ENCODE measurements at places on chromosomes 1 and 21. TPM values are rescaled to one million over a fixed set of nuclear protein-coding genes. Genes with fewer than 3 reads are reported as not detected.

The C1orf35 gene
- 26.1 TPM for polyA plus RNA-seq

GRCh38 chr1:244273845-244274619 lies 177.7 kb downstream of the ADSS2 start:
- no peak for DNase-seq

- DNase-seq, result no peak
Observed at GRCh38 chr1:158049853-158050252, 56.4 kb downstream of the KIRREL1 start.

DNA sequence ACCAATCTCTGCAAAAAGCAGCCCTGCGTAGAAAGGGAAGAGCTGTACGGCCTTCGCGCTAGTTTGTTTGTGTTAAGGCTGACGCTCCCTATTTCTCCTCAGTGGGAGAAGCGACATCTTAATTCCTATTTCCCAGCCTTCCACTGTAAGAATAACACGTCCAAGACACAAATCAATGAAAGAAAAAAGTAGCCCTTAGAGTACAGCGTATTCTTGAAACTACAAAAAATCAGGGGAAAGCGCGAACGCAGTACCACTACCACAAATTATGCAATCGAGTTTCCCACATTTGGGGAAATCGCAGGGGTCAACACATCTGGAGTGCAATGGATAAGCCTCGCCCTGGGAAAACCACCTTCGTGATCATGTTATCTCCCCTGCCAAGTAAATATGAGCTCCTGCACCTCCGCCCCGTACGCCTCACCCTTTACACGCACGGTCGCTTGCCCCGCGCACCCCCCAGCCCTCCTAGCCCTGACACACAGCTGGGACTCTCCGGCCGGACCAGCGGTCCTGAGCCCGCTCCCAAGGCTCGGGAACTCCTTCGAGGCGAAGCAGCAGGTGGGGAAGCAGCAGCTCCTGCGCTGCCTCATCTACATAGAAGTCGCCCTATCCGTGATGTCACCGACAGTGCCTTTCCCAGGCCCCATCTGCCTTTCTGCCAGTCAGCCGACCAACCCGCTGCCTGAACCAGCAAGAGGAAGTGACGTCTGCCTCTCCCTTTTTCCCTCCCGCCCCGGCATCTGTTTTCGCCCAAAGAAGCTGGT lies 94.7 kb downstream of the PPIAL4G start:
- peak; percentile 83 for DNase-seq

The CD52 gene
- 1,113 TPM for polyA plus RNA-seq

The GPR37L1 gene
- polyA plus RNA-seq, result 0.09 TPM

The POLR3GL gene
- 89.6 TPM for polyA plus RNA-seq

GRCh38 chr21:42093186-42093585 lies 22.1 kb downstream of the UMODL1 start:
- DNase-seq, result no peak

DNA sequence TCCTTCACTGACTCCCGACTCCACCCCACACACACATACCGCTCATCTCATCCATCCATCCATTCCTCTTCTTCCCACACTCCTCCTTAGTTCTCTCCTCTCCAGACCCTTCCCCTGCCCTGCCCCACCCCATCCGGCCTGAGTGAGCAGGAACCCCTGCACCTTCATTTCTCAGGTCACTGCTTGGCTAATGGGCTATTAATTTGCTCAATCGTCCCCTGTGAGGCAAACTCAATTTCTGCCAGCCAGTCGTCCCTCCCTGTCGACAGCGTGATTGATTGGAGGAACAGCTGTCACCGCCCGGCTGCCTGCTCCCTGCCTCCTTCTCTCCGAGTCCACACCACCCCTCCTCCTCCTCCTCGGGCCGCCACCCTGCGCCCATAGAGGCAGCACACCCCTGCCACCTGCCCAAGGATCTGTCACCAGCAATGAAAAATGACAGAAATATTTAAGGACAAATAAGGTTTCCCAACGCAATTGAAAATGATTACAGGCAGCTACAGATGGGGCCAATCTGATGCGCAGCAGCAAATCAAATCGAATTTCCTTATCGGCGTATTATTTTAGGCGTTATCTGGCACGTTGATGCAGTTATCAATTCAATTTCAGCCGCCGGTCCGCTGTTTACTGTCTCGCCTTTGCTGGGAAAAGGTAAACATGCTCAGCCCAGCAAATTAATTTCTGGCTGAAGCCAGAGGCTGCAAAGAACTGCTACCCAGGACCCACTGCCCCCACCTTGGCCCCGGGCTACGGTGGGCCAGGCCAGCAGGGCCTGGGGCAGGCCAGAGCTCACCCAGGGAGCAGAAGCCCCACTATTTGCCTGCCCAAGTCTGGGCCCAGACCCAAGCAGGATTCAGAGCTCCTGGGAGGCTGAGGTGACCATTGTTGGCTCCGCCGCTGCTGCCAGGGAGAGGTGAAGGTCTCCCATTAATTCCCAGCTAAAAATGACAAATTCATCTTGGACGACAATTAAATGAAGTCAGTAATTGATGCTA lies 71.3 kb downstream of the TMEM53 start:
- no peak for DNase-seq

The OLFML3 gene
- polyA plus RNA-seq, result 5.0 TPM

DNA sequence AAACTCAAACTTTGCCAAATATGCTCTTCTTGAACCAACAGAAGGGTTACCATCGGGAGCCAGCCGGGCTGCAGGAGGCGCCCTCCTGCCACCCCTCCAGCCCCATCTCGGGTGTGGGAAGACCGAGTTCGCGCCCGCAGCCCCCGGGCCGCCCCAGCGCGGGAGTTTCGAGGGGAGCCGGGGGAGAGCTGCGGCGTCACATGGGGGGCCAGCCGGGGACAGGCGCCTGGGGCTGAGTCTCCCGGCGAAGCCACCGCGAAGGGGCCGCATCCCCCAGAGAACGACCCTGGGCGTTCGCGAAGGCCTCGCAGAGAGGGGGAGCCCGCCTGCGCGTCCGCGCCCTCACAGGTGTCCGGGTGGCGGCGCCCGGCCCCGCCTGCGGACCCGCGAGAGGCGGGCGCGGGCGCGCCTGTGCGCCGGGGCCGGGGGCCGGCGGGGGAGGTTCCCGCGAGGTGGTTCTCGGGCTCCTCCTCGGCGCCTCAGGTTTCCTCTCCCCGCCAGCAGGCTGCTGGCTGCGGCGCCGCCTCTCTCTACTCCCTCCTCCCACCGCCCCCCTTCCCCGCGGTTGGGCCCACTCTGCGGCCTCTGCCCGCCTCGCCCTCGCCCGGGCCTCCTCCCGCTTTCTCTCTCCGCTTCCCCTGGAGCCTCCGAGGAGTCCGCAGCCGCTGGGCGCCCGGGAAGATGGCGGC lies at the start of gene RAVER2:
Gene RAVER2 (plus strand): TSS at position 584 of the 689 bp plus-strand sequence. CDS start 98 bp downstream, at position 682.
- DNase-seq, result peak; percentile 43

The CBR3 gene
- polyA plus RNA-seq, result 9.1 TPM

The SPRR2A gene
- polyA plus RNA-seq, result 6.5 TPM

DNA sequence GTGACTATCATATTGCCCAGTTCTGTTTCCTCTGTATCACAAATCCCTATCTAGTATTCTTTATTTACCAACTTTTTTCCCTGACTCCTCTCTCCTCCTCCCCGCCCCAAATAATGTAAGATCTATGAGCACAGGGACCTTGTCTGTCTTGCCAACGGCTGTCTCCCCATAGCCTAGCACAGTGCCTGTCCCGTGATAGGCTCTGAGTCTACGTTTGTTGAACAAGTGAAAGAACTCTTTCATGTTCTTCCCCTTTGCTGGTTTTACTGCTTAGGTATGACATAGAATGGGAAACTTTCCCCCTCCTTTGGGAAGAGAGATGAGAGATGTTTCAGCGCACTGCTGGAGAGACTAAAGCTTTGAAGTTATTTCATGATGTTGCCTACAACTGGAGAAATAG lies 367.0 kb downstream of the PRDM2 start:
- DNase-seq, result no peak

DNA sequence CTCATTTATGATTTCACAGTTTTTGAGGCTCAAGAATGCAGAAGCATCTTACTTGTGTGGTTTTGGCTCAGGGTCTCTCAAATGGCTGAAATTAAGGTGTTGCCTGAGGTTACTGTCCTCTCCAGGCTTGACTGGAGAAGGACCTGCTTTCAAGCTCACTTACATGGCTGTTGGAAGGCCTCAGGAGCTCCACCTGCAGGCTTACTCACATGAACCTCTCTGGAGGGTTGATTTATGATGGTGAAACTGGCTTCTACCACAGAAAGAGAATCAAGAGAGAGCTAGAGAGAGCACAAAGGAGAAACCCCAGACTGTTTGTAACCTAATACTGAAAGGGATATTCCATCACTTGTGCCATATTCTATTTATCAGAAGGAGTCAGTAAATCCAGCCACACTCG lies 6.2 kb upstream of the KCNK2 start:
- no peak for DNase-seq

The PTPN14 gene
- 4.3 TPM for polyA plus RNA-seq

- no peak for DNase-seq
Observed at GRCh38 chr1:222171005-222171404, 376.9 kb downstream of the HHIPL2 start.

The DNASE2B gene
- polyA plus RNA-seq, result 0.21 TPM

All from thymus (tissue), 14 donors.